A549 (cell line): ENCODE measurements at places on chromosomes 13 and 19.

- DNase-seq, result no peak
These were observed 9.2 kb downstream of the RANBP3 start for GRCh38 chr19:5968431-5969373.

GRCh38 chr19:56159009-56159559, 16.7 kb upstream of the GALP start:
- DNase-seq, result no peak

DNA sequence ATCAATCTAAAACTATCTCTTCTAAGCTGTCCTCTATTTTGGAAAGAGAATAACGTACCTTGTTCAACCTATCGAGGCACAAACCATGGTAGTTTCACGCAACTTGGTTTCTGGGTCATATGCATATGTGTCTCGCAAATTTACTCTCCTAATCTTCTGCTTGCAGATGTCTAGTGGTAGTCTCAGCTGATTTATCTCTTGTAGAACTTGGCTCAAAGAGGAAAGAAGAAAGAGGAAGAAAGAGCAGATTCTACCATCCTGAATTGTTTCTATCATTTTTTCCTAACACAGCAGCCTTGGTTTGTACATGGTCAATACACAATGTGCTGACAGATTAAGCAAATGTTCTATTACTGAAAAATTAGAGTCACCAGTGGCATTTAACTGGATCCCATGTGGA, 282.3 kb downstream of the SPRY2 start:
- no peak for DNase-seq

- no peak for DNase-seq
These were observed 217.9 kb downstream of the COL4A1 start for GRCh38 chr13:110089100-110089499.

DNA sequence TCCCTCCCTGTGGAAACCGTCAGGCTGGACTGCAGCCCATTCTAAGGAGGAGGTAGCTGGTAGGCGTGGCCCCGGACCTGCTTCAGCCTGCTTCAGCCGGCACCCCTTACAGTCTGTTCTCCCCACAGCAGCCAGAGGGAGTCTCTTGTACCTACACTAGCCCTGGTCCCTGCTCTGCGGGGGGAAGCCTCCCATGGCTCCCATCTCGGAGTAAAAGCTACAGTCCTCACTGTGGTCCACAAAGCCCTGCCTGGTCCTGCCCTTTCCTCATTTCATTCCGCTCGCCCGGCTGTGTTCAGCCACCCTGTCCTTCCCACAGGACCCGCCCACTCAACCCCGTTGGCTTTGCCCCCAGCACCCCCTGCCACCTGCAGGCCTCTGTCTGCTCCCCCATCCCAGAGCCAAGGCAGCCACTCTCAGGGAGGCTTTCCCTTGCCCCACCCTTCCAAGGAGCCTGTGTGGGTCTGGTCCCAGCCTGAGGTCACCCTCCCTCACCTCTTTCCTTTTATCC, 1.3 kb downstream of the PGLYRP1 start:
- peak; percentile 34 for DNase-seq

DNA sequence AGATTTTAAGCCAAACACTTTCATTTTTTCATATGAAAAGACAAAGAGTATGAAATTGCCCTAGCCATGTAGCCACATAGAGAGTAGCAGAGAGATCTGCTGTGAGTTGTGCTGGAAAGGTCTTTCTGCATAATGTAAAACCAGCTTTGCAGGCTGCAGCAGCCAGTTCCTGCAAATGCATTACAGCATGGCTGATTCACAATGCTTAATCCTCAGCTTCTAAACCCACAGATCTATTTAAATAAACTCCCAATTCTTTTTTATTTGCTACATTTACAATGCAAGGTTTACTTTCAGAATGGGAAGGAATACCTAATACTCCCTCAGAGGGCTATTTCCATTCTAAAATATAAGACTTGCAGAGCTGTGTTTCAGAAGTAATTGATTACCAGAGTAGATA, 185.6 kb upstream of the STARD13 start:
- DNase-seq, result no peak

DNA sequence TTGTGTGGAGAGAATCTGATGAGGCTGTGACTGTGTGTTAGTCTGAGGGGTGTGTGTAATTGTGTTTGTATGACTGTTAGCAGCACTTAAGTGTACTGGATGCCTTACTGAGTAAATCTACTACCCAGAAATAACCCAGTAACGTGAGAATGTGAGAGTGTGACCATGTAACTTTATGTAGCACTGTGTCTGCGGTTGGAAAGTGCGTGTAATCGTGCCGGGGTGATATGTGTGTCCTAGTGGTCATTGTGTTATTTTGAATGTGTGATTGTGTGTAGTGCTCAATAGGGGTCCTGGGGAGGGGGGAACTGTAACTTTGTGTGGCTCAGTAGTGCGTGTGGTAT, 550 bp downstream of the ZNF383 start:
- no peak for DNase-seq

DNA sequence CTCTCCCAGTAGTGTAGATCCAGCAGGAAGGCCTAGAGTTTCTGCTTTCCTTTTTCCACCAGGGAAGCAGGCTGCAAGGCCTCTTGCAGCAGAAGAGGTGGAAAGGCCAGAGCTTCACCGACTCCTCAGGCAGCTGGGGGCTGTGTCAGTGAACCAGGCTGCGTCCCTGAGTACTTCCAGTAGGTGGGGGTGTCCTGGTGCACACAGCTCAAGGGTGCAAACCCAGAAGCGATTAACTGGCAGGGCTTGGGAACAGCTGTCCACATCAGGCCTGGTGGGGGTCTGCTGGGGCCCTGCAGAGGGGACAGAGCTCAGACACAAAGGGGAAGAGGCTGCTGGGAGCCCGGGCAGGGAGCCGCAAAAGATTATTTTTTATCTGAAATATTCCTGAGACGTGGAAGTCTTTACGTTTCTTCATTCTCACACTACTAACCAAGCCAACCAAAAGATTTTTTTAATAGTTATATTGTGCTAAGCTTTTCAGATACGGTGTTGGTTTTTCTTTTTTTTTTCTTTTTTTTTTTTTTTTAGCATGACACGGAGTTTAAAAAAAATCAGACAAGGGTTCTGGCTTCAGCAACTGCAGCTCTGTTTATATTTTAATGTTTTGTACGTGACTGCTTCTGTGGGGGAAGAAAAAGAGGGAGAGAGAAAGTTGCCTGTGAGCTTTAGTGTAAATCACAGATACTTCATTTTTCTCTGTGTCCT, 11.0 kb downstream of the TSHZ3 start:
- DNase-seq, result peak; percentile 55

DNA sequence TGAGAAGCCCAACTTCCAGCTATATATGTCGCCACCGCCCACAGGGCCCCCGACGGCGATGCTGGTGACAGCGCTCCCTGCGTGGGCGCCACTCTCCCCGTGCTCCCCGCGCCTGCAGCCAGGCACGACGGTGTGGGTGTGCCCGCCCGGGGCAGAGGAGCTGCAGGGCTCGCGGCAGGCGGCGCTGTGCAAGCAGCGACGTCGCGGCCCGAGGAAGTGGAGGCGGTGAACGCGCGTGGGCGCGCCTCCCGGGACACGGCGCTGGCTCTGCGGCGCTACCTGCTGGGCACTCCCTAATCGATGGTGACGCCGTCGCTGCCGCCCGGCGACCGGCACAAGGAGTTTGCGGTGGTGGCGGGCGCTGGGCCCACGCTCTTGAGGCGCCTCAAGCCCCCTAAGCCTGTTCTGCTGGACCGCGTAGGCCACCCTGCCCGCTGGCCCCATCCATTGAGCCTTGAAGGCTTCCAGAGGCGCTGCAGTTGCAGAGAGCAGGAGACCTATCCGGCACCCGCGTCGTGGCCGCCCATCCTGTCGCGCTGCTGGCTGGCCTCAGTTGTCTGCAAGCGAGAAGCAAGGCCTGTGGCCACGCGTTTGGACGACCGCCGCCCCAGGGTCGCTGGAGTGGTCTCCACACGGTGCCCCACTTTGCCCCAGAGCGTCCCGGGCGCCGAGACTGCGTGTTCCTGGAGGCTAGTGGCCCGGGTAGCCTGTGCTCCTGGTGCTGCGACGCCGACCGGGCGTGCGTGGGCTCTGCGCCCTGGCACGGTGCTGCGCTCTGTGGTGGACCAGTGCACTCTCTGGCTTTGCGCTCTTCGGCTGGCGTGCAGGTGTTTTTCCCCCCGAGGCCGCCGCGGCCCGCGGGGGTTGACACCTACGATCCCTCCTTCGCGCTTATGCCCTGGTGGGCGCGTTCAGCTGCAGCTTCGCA, 23.1 kb downstream of the LRFN3 start:
- DNase-seq, result no peak

GRCh38 chr19:55540619-55541018, 3.7 kb upstream of the SBK2 start:
- DNase-seq, result no peak
